ENCODE measurements at places on chromosomes 11 and 22.
A peak's percentile ranks its signal among the peaks of the same experiment; 100 is the strongest.

DNA sequence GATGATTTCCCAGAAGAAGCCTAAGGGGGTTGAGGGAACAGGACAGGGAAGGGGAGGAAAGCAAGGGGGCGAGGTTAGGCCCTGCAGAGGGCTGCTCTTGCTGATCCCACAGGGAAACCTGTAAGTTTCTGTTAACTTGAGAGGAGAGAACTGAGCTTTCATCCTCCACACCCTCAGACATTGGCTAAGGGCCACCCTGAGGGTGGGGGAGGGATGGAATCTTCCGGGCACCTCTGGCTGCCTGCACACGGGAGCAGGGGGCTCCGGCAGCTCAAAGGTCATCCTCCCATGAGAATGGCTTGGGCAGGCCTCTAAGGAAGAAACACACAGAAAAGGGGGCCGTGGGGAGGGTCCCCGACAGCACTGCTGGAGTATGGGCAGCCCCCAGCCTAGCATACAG is 108.1 kb downstream of the TSPAN18 start:
- no peak for DNase-seq

DNA sequence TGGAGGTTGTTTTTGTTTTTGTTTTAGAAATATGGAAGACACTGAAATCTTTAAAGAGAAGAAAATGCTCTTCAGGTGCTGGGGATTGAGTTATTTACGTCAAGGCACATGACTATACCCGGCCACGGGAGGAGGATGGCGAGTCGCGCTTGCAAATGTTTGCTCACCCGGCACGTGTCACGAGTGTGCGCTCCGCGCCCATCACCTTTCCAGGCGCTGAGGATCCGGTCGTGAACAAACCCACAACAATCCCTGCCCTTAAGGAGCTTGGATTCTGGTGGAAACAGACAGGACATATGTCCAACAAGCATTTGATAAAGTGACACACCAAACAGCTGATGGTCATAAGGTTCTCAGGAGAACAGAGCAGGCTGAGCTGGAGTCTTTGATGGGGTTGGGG is 715.5 kb downstream of the BRD1 start:
- no peak for DNase-seq

DNA sequence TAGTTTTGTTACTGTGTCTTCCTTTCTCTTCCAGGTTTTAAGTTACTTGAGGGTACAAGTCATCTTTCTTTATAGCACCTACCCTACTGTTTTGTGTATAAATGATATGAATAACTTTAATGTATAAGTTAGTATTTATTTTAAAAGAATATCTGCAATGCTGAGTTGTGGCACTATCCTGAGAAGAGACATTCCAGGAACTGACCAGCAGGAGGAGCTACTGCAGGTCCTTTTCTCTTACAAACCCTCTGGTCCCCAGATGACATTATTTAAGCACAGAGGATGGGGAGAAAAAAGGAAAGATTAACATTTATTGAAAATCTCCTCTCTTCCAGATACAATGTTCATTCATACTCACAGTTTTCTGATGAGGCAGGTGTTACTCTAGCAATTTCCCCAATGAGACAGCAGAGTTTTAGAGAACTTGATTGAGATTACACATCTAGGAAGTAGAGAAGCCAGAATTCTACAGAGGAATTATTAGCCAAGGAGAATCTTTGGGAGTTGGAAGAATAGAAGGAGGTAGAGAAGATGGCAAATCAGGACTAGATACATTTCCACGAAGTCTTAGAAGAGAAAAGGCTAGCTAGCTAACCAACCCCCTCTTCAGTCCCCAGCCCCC is 541.2 kb upstream of the API5 start:
- no peak for DNase-seq

GRCh38 chr11:64204464-64204989 is 2.0 kb upstream of the FERMT3 start:
- peak; percentile 40 for DNase-seq

GRCh38 chr11:34570584-34570983 is 50.3 kb upstream of the EHF start:
- DNase-seq = no peak

DNA sequence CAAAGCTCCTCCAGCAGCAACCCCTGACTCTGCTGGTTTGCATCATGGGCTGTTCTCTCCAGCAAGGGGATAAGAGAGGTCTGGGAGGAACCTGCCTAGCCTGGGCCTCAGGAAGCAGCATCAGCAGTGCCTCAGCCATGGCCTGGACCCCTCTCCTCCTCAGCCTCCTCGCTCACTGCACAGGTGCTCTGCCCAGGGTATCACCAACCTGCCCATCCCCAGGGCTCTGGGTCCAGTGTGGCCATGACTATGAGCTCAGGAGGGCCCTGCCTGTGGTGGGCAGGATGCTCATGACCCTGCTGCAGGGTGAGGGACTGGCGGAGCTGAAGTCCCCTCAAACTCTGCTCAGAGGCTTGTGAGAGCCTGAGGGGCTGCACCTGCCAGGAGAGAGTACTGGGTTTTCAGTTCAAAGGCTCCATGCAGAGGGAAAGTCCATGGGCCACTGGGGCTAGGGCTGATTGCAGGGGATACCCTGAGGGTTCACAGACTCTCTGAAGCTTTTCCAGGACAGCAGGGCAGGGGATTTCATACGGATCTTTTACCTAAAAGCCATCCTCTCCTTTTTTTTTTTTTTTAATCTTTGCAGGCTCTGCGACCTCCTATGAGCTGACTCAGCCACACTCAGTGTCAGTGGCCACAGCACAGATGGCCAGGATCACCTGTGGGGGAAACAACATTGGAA is 115.8 kb upstream of the IGLL5 start:
- no peak for DNase-seq

DNA sequence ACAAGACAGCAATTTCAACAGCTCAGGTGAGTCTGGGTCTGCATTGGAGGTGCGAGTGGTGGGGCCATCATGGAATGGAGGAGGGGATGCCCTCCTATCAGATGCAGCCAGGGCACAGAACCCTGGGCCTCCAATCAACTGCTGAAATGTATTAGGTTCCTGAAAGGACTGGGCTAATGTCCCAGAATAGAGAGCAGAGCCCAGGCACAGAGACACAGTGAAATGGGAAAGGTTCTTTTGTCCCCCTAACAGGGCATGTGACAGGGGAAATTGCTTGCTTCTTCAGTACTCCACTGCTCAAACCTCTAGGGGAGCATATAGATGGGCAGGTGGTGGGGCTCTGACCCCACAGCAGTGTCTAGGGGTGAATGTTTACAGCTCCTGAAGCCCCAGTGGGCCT is 87.3 kb upstream of the CLPB start:
- DNase-seq = no peak

- no peak for DNase-seq
These were observed 51.4 kb upstream of the CRYBB3 start for GRCh38 chr22:25148149-25148691.

DNA sequence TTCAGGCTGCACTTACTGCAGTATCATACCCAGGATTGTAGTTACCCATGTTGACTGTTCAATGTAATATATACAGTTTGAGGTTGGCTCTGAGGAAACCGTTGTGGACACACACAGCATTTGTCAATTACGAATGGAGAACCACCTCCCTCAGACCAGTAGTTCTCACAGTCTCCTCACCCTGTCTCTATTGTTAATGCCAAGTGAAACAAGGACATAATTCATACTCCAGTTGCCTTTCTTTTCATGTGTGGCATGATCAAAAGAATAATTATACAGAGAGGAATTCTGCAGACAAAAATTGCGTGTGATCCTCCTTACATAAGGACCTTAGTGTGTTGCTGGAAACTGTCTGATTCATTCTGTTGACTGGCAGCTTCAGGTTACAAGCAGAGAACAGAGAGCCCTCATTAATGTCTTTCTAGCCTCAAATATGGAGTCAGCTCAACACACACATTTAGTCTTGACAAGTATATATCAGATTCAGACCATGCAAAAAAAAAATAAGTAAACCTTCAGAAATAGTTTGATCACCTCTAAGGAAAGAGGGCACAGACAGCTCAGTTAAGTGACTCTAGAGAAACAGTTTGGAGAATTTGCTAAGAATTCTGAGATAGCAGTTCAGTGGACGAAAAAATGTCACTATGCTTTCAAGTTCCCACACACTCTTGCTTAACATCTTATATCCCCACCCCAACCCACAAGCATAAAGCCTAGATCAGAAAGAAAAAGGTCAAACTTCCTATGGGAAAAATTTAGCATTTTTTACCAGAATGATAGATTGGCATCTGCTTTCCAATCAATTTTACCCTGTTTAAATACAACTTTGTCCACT is 96.1 kb downstream of the MAML2 start:
- no peak for DNase-seq

- no peak for DNase-seq
These were observed 61.7 kb downstream of the DDI1 start for GRCh38 chr11:104098132-104098531.

DNA sequence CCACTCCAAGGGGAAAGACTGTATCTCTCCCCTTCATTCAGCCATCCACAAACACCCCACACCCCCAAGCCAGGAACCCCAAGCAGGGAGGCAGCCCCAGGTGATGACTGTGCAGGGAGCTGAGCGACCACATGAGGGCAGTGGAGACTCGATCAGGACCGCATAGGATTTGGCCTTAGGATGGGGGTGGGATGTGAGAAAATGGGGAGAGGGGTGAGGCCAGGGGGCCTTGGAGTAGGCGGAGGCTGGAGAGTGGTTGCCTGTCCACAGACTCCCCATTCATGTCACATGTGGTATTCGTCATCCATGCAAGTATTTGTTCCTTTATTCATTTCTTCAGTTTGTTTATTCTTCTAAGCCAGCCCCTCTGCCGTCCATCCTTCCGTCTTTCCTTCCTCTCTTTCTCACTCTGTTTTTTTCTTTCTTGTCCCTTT is 2.7 kb upstream of the RHOD start:
- DNase-seq = peak; percentile 26

DNA sequence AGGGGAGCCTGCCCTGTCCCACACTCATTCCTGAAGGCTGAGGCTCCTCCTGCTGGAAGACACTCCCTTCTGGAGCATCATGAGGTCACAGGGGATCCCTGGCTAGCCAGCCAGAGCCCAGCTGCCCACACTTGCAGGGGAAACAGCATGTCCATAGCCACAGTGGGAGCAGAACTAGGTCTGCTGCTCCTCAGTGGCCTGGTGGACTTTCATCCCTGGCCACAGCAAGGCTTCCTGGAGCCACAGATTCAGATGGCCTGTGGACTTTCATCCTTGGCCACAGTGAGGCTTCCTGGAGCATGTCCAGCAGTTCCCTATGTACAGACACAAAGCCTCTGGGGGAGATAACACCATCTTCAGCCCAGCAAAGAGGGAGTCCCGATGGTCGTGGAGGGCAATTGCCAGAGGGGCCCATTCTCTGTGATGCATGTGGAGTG is 5.9 kb upstream of the APOL6 start:
- no peak for DNase-seq

DNA sequence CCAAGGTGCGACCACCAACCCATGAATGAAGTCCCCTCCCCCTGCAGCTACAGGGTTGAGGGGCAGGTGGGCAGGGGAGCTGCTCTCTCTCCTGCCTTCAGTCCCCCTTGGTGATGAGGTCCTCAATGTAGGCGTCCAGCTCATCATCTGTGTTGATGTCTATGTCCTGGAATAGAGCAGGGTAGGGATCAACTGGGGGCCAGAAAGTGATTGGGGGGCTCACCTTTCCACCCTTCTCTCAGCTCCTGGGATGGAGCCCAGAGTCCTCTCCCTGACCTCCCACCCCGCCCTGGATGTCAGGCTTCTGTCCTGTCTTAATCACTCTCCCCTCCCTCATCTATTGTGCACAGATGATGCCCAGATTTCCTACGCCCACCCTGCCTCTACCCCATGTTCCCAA is 41.9 kb downstream of the MORC2 start:
- no peak for DNase-seq

- no peak for DNase-seq
These were observed 10.6 kb downstream of the TEAD1 start for GRCh38 chr11:12684816-12685215.

DNA sequence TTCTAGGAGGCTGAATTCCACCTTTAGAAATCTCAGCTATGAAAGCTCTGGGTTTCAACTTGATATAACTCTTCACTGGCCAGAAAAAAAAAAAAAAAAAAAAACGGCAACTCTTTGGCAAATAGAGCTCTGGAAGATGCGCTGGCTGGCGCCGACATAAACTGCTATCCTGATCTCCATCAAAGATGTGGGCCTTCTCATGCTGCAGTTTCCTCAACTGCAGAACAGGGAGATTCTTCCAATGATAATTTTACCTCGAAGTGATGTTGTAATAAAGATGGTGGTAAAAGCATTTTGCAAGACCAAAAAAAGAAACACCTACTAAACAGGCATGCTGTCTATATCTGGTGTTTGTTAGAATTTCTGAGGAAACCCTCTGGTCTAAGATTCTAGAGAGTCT is 20.3 kb downstream of the FLI1 start:
- no peak for DNase-seq

DNA sequence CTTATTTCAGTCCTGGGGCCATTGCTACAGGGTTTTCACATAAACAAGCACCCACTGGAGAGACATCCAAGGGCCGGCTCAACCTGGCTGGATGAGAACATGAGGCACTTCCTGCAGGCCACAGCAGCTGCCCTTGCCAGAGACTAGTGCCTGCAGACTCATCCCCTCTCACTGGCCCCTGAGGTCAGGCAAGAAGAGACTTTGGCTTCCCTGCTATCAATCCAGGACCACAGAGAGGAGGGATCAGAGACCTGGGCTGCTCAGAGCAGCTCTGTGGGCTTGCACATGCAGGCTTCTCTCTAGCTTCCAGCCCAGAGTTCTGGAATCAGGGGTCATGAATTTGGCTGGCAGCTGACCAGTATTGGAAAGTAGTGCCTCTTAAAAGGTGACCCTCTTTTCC is 79.5 kb downstream of the CABIN1 start:
- DNase-seq = no peak

- no peak for DNase-seq
These were observed 22.7 kb upstream of the P2RY2 start for GRCh38 chr11:73195191-73196007.

- DNase-seq = no peak
These were observed 71.9 kb upstream of the GRAMD1B start for GRCh38 chr11:123357990-123358827.

DNA sequence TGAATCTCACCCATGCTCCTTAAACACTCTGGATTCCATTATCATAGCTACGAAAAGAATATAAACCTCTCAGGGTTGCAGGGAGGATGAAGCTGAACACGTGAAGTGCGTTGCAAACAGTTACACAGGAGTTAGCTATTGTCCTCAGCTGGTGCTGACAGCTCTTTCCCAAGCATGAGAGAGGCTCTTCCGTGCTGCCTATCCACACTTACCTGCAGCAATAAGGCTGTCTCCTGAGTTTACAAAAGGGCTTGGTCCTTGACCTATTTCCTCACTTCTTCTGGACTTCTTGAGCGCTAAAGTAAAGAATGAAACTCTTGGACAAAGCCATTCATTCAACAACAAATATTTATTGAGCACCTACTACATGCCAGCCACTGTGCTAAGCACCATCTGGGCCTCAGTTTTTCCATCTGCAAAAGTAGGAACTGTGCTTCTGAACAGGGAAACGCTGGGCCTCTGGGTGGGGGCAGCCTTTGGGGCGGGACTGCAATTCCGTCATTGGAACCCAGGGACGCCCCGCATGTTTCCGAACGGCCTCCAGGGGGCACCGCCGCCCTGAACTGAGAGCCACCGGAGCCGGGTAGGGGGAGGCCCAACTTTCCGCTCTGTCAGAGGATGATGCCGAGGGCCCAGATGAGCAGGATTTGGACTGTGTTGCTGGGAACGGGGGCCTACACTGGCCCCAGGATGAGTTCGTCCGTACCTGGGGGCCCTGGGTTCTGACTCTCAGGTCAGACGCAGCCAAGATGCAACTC is 651 bp upstream of the ARL2 start:
- peak; percentile 64 for DNase-seq

Measured in NCI-H748 treated with DMSO at 0.1 percent for 48 hours (cell line).